Activated CD4-positive, alpha-beta T cell treated with anti-CD3 and anti-CD28 coated beads, Interleukin-2, Interleukin-4, amounts not matched to agents 100 ng/mL and 50 ng/mL, durations not matched to agents 16 hours and 8 hours (primary cell): ENCODE measurements at places on chromosomes 2 and 18.
A peak's percentile ranks its signal among the peaks of the same experiment; 100 is the strongest.

DNA sequence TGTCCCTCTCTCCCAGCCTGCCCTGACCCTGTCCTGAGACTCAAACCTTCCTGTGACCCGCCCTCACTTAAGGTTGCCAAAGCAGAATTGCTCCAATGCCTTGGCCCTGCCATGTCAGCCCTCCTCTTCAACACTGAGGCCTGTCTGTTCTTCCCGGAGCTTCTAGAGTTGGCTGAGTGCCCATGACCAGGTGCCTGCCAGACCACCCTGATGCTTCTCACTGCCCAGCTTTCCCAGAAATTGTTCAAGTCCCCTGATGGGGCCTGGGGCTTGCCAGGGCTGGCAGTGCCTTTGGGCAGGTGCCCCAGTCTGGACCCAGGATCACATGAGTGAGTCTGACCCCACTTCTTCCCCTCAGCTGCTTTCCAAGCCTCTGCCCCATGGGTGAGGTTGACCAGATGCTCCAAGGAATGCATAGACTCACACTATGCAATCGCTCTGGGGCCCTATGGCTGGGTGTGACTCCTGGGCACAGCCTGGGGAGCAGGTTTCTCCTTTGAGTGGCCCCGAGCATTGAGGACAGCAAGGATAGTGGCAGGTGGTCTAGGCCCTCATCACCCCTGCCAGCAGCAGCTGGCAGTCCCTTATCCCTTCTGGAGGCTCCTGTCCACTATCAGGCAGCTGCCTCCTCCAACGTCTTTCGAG is 3.1 kb upstream of the INPP5D start:
- no peak for DNase-seq

- DNase-seq: no peak
Observed at GRCh38 chr18:5574843-5575242, 31.0 kb upstream of the EPB41L3 start.

DNA sequence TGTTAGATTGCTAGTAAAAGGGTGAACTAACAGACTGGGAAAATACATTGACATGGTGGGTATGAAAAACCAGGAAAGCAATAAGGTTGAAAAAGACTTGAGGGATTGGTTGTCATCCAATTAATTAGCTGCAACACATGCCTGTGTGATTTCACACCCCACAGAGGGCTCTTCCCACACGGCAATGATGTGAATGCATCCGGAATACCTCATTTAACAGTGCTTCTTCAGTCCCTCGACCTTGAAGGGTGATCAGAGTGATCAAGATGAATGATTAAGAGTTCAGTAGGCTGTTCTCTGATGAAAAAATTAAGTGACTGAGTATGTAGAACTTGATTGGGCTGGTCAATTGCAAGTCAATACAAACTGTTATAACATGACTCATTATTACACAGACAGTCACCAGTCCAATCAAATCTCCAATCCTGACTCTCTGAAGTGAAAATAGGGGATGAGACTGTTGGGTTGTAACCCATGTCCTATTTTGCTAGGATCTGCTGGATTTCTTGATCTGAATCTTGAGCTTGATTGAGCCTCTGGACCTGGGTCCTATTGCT is 924.9 kb upstream of the FAM98A start:
- no peak for DNase-seq

- no peak for DNase-seq
Observed at GRCh38 chr2:239519089-239519920, 118.5 kb upstream of the HDAC4 start.

GRCh38 chr18:13393338-13393737 is 174.8 kb downstream of the LDLRAD4 start:
- DNase-seq: no peak

DNA sequence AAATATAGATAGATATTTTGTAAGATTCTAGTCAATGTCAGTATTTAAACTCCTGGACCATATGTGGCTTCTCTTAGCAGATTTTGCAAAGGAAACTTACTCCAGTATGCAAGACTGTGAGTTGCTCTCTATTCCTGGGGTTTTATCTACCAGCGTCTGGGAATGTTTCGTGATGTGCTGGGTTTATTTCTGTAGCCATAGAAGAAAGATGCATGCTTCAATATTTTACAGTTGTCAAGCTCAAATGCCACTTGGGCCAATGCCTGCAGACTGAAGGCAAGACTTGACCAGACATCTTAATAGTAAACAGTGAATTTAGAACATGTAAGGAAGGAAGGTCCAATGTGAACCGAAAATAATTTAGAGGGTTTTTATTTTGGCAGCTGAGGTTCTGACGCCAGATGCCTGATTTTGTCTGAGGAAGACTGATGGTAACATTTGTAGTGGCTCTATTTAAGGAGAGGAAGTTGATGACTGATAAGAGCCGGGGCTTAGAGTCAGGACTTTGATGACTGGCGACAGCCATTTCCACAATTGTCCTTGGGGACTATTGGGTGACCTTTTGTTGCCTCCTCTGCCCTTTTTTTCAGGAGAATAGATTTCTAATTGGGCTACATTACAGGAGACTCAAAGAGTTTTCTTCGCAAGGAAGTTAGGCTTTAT is 154.3 kb downstream of the RAPGEF4 start:
- DNase-seq: no peak

DNA sequence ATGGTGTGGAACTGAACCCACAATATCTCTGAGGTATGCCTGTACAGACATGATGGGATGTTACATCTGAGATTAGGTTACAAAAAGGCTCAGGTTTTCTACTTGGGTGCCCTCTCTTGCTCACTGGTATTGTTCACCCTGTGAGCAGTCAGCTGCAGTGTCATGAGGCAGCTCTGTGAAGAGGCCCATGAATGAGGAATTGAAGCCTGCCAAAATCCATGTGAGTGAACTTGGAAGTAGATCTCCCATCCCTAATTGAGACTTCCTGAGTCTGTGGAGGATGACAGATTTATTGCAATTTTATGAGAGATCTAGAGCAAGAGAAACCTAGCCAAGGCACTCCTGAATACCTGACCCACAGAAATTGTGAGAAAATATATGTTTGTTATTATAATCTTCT is 404.9 kb upstream of the ZEB2 start:
- no peak for DNase-seq

- DNase-seq: no peak
Observed at GRCh38 chr2:77005522-77005921, 516.7 kb downstream of the LRRTM4 start.

GRCh38 chr2:123732563-123732962 is 292.5 kb upstream of the CNTNAP5 start:
- no peak for DNase-seq

DNA sequence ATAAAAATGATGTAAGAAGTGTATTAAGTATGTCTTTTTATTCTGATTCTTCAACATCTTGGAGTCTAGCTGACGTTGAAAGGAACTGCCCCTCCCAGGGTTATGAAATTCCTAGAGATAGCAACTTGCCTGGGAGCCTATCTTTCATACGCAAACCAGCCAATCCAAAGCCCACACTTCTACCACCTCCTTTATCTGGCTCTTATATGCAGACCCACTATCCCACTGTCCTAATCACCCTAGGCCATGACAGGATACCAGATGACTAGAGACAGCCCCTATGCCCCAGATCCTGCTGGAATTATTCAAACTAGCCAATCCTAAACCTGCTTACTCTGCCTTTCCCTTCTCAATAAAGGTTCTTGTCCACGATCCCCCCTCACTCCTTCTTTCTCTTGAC is 11.8 kb upstream of the CDC42EP3 start:
- no peak for DNase-seq

- no peak for DNase-seq
Observed at GRCh38 chr2:143300536-143300935, 171.3 kb downstream of the ARHGAP15 start.

DNA sequence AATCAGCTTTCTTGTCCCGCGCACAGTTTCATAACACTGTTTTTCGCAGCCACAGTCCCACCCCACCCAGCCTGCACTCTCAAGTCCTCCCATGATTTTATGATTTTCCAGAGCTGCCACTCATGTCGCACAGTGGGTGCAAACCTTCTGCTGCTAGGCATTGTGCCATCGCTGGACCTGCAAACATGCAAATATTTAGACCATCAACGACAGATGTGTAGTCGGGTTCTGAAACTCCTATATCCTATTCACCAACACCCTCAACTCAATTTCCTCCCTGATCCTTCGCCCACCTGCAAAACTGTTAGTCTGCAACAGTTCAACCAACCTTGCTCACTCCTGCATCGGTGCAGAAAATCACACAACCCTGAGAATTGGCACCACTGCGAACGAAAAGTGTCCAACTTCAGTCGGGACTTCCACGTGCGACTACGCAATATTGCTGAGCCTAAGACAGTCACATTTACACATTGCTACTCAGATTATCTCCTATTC is 871 bp upstream of the ALS2 start:
- DNase-seq: no peak

- DNase-seq: no peak
Observed at GRCh38 chr18:33205777-33206176, 234.7 kb downstream of the CCDC178 start.

DNA sequence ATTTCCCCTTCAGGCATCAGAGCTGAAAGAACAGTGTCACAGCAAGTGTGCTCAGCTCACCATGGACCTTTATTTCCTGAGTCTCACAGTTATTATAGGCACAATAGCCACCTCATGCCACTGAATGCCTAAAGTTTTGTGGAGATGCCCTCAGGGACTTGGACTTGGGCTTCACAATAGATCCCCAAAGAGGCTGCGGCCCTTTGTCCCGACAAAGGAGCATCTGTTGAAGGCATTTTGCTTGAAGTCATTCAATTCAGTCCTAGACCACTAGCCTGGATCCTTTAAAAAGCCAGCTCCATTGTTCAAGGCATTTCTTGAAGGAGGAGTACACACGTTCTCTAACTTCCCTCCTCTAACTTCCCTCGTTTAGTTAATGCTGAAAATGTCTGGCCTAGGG is 125.4 kb downstream of the DCC start:
- DNase-seq: no peak

DNA sequence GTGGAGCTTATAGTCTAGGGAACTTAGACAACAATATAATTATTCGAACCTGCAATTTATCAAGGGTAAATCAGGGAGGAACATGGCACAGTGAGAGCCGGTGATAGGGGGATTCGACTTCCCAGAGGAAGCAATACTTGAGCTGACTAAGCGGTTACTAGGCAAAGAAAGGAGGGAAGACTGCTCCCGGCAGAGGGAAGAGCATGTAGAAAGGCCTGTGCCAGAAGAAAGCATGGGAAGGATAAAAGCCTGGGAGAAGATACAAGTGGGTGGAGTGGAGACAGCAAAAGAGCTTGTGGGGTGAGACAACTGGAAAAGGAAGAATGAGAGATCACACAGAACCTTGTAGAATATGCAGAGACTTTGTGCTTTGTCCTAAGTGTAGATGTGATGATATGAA is 93.3 kb downstream of the MARCHF4 start:
- no peak for DNase-seq

DNA sequence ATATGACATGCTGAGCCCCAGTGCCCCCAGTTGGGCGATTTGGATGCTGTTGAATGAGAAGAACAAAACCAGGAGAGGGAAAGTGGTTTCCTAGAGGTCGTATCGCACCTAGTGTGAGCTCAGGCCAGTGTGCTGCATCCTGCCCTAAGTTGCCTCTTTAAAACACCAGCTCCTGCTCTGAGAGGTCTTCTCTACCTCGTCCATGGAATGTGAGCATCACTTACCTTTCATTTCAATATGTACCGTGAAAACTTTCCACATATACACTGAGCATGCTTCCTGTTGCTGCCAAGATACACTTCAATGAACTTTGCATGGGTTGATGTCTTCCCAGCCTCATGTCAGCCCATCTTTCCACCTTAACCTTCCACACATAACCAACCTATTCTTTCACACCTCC is 55.6 kb downstream of the MYT1L start:
- DNase-seq: no peak

- DNase-seq: no peak
Observed at GRCh38 chr2:8889978-8890377, 52.6 kb upstream of the KIDINS220 start.

GRCh38 chr2:8998418-8999101 is 4.9 kb downstream of the MBOAT2 start:
- no peak for DNase-seq

GRCh38 chr18:13592246-13592645 is 134.1 kb downstream of the FAM210A start:
- no peak for DNase-seq

DNA sequence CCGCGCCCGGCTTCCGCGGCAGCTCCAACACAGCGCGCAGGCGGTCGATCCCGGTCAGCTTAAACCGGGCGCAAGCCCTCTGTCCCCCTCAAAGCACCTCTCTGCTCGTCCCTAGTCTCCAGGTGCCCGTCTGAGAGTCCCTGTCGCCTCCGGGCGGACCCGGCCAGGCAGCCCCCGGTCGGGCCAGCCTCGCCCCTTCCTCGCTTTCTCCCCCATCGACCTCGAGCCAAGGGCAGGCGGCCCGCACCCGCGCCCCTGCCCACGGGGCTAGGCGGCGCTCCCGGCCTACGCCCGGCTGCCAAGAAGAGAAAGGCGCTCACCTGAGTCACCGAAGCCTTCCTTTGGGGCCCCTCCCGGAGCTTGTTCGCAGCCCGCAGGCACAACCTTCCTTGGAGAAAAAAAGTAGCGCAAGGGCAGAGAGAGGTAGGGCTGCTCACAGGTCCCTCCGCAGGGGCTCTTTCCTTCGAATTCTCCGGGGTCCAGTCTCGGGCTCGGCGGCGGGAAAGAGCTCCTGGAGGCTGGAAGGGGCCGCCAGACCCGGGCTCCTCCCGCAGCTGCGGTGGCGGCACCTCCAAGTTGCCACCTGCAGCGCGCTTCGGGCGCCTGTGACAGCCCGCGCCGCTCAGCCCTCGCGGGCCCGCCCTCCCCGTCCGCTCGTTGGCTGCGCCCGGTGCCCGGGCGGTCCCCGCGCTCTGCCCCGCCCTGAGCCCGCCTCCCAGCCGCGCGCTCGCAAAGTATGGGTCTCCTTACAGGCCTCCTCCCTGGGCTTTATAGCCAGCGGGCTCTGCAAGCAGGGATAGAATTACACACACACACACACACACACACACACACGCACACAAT is 86.5 kb upstream of the EPB41L3 start:
- peak; percentile 50 for DNase-seq

GRCh38 chr2:180505203-180505602 is 475.2 kb upstream of the UBE2E3 start:
- no peak for DNase-seq

- DNase-seq: no peak
Observed at GRCh38 chr18:27214831-27215230, 29.7 kb upstream of the CHST9 start.

GRCh38 chr2:75920859-75921551 is 210.3 kb upstream of the GCFC2 start:
- no peak for DNase-seq

GRCh38 chr2:105144941-105145300 is 96.6 kb upstream of the GPR45 start:
- no peak for DNase-seq

DNA sequence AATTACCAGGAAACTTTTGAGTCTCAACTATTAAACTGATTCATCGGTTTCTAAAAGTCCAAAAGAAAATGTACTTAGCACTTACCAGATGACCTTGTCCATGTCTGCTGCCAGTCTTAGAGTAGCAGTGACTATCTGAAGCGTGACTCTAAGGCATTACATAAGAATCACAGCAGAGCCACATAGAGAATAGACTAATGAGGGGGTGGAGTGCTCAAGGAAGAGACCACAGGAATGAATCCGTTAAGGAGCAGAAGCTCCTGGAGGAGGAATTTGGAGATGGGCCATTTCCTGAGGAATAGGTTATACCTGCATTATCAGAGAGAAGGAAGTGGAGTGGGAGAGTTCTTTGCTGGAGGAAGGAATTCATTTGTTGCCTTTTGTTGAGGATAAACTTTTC is 116.0 kb downstream of the MAP3K20 start:
- no peak for DNase-seq
